ENCODE measurements at places on chromosomes 5 and 9.

- no peak for DNase-seq
These were observed 10.3 kb upstream of the RGMB start for GRCh38 chr5:98763001-98763630.

- DNase-seq, result no peak
These were observed 98.2 kb downstream of the PCSK5 start for GRCh38 chr9:75988663-75989062.

DNA sequence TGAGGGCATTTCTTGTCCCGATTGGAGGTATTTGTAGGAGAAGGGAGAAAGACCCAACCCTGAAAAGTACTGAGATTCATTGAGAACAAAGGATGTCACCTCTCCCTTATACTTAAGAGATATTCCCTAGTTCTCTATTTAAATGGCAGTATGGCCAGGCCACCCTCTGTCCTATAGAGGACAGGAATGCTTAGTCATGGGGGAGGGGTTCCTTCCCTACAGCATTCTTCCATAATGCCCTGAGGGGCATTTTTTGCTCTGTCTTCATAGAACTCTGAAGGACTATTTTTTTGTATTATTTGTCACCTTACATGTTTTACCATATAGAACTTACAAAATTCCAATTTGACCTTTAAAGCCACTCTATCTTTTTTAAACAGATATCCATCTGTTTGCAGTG, 176.3 kb downstream of the TMEM161B start:
- DNase-seq, result no peak

GRCh38 chr5:181069767-181070491, 29.9 kb downstream of the BTNL9 start:
- no peak for DNase-seq

Measured in AML-193 (cell line).